Stimulated activated CD8-positive, alpha-beta memory T cell treated with anti-CD3 and anti-CD28 coated beads, Interleukin-2, amount 100 ng/mL, for 1 hour (primary cell): ENCODE measurements at places on chromosomes 5 and 9.

DNA sequence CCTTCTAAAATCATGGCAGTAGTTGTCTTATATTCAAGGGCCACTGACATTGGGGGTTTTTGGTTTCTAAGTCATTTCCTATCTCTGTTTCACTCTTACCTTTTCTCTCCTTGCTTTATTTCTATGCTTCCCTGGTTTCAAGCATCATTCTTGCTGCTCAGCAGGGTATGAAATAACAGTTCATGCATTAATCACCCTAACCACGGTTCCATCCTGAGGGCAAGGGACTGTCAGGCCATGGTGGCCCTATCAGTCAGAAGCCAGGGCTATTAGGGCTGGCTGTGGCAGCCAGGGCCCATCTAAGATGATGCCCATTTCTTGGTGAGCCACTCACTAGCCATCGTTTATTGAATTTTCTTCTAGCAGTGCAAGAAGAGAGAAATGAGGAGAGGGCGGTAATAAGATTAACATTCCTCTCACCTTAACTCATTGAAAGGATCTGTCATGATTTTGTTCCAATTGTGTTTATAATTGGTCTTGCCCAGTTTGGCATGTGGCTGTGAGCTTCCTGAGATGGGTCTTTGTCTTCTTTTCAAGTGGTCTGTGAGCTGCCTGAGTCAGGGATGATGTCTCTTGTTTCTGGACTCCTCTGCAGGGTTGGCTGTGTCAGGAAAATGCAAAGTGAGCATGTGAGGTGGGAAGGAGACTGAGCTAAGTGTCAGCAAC lies 45.2 kb downstream of the CYSTM1 start:
- no peak for DNase-seq

- DNase-seq = no peak
Observed at GRCh38 chr9:82495884-82496777, 507.6 kb downstream of the SPATA31D1 start.

DNA sequence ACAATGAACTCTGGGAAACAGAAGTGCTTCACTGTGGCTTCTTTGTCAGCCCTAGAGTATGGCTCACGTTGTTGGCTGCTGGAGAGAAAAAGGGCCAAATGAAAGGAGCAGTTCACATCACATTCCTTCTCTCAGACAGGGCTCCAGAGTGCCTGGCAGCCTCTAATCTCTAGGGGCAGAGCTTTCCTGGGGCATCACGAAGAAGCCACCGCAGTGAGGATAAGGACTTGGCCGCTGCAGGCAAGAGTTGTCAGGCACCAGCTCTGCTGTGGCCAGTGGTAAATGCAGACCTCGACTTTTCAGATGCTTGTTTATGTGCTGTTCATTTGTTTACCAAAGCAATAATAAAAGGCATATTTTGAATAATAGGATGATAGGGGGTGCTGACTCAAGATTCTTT lies 227.2 kb downstream of the ICE1 start:
- DNase-seq = no peak

GRCh38 chr9:17660158-17660557 lies 81.3 kb downstream of the SH3GL2 start:
- DNase-seq = no peak

DNA sequence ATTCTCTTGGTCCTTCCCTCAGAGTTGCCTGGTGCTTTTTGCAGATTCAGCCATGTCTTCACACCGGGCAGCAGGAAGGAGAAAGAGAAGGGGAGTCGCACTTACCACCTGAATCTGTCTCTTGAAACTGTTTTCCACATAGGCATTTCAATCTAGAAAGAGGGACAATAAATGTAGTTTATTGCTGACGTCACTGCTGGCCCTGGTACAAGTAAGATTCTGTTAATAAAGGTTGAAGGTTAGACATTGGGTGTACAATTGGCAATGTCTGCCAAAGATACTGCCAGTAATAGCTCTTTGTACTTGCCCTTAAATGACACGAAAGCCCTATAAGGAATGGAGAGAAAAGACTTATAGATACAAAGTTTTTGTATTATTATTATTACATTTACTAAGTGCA lies 72.8 kb downstream of the MEGF10 start:
- no peak for DNase-seq

- DNase-seq = no peak
Observed at GRCh38 chr9:94822273-94822672, 95.8 kb downstream of the AOPEP start.

DNA sequence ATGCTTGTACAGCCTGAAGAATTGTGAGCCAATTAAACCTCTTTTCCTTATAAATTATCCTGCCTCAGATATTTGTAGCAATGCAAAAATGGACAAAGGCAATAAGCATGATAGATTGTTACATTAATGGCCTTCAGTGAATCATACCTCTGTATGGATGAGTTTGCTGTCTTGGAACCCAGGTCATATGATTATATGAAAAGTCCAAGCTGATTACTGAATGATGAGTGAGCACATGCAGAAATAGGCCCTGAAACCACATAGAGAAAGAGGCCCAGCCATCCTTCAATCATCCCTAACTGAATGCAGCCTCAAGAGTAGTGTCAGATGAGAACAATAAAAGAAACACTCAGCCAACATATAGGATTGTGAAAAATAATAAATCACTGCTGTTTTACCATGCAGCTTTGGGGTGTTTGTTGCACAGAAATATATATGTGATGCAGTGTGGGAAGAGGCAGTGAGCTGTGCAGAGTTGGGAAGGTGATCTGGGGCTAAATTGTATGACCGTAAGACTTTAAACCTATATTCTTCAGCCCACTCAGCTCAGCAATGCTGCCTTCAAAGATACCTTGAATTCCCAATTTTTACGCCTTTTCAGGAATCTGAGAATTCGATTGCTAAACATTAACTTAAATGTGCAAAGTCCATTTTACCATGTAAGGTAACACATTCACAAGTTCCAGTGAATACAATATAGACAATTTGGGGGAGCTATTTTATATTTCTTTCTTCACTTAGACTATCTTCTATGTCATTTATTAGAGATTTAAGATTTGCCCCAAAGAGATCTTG lies 36.3 kb upstream of the SHISAL2B start:
- no peak for DNase-seq

DNA sequence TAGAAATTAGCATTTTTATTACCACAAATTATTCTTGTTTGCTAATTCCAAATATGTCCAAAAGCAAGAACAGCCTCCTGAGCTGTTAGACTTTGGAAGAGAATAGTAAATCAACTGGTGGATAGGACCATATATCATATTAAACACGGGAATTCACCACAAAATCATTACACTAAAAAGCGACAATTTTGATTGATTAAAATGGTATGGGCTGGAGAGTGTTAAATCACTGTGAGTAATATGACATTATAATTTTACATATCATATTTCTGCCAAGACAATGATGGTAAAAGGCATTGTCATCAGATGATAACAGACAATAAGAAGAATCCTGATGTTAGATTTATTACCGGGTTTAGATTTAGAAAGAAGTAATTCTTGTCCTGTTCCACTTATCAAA lies 107.2 kb upstream of the ARRDC3 start:
- DNase-seq = no peak
